IMR-90 (cell line): ENCODE measurements at places on chromosomes 11 and 22.

DNA sequence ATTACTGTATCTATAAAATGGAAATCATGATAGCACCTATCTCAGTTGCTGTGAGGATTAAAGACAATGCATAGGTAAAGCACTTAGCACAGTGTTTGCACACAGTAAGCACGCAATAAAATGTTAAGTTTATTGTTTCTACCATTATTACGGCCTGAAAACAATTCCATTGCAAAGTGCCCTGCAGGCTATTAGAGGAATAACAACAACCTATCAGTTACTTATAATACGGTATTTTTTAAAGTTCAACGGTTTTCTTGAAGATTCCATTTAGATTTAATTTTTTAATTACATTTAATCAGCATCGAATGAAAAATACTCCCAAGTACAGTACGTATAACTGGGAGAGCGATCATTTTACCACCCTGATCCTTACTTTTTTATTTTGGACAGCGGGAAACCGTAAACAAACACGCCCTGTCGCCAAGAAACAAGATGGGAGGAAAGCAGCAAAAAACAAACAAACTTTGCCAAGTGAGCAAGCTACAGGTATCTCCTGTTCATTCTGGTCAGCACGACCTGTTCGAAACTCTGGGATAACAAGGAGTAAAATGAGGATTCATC, 893 bp downstream of the SLC36A4 start:
- peak; percentile 22 for DNase-seq

DNA sequence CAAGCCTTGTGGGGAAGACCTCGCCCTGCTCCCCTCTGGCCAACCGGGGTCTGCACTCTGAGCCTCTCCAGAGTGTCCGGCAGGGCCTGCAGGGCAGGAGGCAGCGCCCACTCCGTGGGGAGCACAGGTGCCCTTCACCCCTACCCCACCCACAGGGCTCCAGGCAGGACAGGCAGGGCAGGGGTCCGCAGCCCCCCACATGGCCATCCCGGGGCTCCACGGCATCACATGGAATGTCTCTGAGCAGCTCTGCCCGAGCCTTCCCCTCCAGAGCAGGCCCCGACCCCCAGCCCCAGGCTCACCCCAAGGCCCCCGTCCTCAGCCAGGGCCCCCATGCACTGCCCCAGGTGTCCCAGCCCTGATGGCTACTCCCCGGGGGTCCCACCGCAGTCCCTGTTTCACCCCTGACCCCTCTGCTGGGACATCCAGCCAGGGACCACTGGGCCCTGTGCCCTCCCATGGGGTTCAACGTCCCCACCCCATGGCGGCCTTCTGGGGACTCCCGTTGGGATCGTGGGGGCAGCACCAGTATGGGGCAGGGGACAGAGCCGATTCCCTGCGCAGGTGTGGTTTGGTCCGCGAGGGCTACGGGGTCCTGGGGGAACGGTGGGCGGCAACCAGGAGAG, 77.7 kb downstream of the BRD1 start:
- DNase-seq = no peak

- no peak for DNase-seq
Observed at GRCh38 chr11:59199546-59200422, 12.9 kb downstream of the MPEG1 start.

DNA sequence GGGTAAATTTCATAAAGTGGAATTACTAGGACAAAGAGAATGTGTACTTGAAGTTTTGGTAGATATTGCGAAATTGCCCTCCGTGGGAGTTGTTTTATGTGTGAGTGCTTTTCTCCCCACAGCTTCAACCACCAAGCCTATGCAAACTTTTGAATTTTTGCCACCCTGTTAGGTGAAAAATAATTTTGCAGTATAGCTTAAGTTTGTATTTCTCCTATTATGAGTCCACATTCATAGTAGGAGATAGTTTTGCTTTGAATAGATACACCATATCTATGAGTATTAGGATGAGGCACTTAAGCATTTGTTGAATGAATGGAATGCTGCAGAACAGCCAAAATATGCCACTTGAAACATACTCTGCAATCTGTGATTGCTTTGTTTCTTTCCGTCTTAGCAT, 43.6 kb downstream of the UVRAG start:
- peak; percentile 61 for DNase-seq
